ENCODE measurements at places on chromosomes 7 and 10. TPM values are rescaled to one million over a fixed set of nuclear protein-coding genes. Genes with fewer than 3 reads are reported as not detected.

- no peak overlapping the region for H3K4me3 ChIP-seq
- no peak for DNase-seq
Observed at GRCh38 chr7:82235713-82236112, 207.9 kb downstream of the CACNA2D1 start.

GRCh38 chr10:20688797-20689544 lies 208.1 kb downstream of the NEBL start:
- no peaks in the 10 kb centered on the region for H3K27me3 ChIP-seq
- DNase-seq = no peak
- H3K4me1 ChIP-seq = no peaks in the 10 kb centered on the region
- no peak overlapping the region for H3K4me3 ChIP-seq

ADIRF gene
- total RNA-seq = not detected

GRCh38 chr7:21334906-21335305 lies 93.0 kb upstream of the SP4 start:
- peaks cover 33% of the 10 kb centered on the region for H3K4me1 ChIP-seq
- H3K4me3 ChIP-seq = no peak overlapping the region
- peaks cover 2% of the 10 kb centered on the region for H3K27me3 ChIP-seq
- no peak for DNase-seq

SVOPL gene
- not detected for total RNA-seq

DNA sequence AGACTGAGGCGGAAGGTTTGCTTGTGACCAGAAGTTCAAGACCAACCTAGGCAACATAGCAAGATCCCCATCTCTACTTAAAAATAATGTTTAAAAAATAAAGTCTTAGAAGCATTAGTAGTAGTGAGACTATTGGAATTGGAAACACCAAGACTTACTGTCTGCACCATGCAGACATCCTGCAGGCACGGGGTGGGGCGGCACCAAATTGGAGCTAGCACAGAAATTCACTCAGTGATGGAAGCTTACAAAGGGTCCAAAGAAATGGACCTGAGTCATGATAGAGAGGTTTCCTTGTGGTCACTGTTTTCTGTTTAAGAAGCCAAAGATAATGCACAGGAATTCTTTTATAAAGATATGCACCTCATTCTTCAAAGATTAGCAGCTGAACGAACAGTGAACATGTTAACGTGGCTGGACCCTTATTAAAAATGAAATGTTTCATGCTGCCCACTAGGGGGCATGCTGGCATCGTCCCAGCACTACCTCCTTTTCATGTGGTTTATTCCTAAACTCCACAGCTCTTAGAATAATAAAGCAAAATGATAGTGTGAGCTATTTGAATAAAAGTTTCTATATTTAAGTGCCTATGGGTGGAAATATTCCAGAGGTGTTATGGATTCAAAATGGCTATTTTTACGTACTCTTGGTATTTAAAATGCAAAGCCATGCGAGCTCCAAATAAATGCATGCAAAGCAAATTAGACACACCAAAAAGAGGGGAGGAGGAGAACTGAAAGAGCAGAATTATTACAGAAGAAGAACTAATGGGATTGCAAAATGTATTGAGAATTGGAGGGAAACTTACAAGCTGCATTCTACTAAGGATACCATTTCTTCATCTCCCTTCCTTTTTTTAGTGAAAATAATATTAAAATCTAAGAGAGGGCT lies 28.6 kb downstream of the PDSS1 start:
- peak; percentile 60 for DNase-seq
- peaks cover 48% of the 10 kb centered on the region for H3K36me3 ChIP-seq
- H3K27me3 ChIP-seq = no peaks in the 10 kb centered on the region
- H3K4me3 ChIP-seq = no peak overlapping the region

PRLHR gene
- total RNA-seq = not detected

- H3K27ac ChIP-seq = no peak overlapping the region
- no peaks in the 10 kb centered on the region for H3K4me1 ChIP-seq
- no peak for DNase-seq
- no peaks in the 10 kb centered on the region for H3K36me3 ChIP-seq
- no peak overlapping the region for H3K4me3 ChIP-seq
Observed at GRCh38 chr7:2008936-2009540, 223.7 kb downstream of the MAD1L1 start.

DNA sequence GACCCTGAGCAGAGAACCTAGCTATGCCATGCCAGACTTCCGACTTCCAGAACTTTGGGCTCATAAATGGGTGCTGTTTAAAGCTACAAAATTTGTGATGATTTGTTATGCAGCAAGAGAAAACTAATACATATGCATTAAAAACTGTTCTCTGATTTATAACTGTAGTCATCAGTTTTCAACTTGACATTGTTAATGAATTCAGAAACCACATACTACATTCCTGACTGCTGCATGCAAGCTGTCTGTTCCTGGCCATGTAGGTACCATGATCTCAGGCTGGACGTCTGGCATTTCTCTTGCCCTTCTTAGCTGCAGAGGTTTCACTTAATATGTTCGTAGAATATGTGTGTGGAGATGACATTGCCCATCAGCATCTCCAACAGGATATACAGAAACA lies 28.4 kb downstream of the MKX start:
- DNase-seq = no peak
- no peaks in the 10 kb centered on the region for H3K36me3 ChIP-seq
- H3K27ac ChIP-seq = no peak overlapping the region
- H3K27me3 ChIP-seq = peaks cover 12% of the 10 kb centered on the region

DNA sequence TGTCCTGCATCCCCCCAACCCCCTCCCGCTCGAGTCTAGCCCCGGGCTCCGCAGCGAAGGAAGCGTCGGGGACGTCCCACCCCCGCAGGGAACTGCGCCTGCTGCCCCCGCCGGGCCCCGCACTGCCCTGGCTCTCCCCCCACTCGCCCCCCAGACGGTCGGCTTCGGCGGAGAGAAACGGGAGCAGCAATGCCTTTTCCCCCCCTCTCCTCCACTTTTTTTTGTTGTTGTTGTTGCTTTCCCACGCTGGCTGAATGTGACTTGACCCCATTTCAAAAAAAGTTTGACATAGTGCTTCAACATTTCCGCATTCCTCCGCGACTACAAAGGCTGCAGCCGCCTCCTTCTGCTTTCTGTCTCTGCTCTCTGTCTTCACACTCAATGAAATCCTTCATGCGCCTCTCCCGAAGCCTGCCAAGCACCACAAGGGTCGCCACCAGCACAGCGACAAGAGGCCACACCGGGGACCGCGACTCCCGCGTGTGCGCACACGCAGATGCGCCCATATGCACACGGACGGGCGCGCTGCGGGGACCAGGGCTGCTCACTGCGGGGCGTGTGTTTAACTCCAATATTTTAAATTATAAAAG lies 1.0 kb downstream of the CDK6 start:
- DNase-seq = peak; percentile 55
- H3K4me1 ChIP-seq = peaks cover 29% of the 10 kb centered on the region
- H3K27ac ChIP-seq = peak overlapping the region; percentile 89
- H3K36me3 ChIP-seq = peaks cover 40% of the 10 kb centered on the region

- no peak overlapping the region for H3K27ac ChIP-seq
- peaks cover 4% of the 10 kb centered on the region for H3K4me1 ChIP-seq
- H3K27me3 ChIP-seq = peaks cover 23% of the 10 kb centered on the region
- H3K36me3 ChIP-seq = no peaks in the 10 kb centered on the region
- no peak overlapping the region for H3K4me3 ChIP-seq
- no peak for DNase-seq
Observed at GRCh38 chr10:86186633-86187032, 180.0 kb downstream of the GRID1 start.

GRCh38 chr10:71214641-71215559 lies 2.5 kb downstream of the UNC5B start:
- DNase-seq = no peak
- H3K4me1 ChIP-seq = peaks cover 2% of the 10 kb centered on the region

GRCh38 chr10:35707642-35708425 lies 65.7 kb upstream of the FZD8 start:
- H3K27me3 ChIP-seq = no peaks in the 10 kb centered on the region
- no peak for DNase-seq
- no peak overlapping the region for H3K27ac ChIP-seq
- no peaks in the 10 kb centered on the region for H3K4me1 ChIP-seq

- no peaks in the 10 kb centered on the region for H3K36me3 ChIP-seq
- no peaks in the 10 kb centered on the region for H3K4me1 ChIP-seq
- peaks cover 3% of the 10 kb centered on the region for H3K27me3 ChIP-seq
- H3K4me3 ChIP-seq = no peak overlapping the region
- DNase-seq = no peak
Observed at GRCh38 chr10:117761695-117762094, 219.1 kb downstream of the EMX2 start.

ABCB4 gene
- not detected for total RNA-seq

Measured in activated CD4-positive, alpha-beta memory T cell treated with anti-CD3 and anti-CD28 coated beads, Interleukin-2, amount 10 ng/mL, durations not matched to agents 7 days and 5 days (primary cell).